ENCODE measurements at places on chromosomes 4 and X.
A peak's percentile ranks its signal among the peaks of the same experiment; 100 is the strongest.

DNA sequence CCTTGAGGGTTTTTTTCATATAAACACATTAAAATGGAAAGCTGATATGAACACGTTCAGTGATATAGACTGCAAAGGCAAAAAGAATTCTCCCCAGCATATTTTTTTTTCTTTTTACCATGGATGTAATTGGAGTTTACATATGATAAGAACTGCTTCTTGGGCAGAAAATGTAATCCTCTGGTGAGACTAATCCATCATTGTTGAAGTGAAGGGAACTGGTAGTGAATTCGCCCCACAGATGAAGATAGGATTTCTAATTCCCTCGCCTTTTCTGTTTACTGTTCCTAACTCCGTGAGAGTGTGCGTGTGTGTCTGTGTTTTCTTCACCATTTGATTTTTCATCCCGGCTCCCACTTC is 88.9 kb downstream of the GPR143 start:
- DNase-seq: no peak

DNA sequence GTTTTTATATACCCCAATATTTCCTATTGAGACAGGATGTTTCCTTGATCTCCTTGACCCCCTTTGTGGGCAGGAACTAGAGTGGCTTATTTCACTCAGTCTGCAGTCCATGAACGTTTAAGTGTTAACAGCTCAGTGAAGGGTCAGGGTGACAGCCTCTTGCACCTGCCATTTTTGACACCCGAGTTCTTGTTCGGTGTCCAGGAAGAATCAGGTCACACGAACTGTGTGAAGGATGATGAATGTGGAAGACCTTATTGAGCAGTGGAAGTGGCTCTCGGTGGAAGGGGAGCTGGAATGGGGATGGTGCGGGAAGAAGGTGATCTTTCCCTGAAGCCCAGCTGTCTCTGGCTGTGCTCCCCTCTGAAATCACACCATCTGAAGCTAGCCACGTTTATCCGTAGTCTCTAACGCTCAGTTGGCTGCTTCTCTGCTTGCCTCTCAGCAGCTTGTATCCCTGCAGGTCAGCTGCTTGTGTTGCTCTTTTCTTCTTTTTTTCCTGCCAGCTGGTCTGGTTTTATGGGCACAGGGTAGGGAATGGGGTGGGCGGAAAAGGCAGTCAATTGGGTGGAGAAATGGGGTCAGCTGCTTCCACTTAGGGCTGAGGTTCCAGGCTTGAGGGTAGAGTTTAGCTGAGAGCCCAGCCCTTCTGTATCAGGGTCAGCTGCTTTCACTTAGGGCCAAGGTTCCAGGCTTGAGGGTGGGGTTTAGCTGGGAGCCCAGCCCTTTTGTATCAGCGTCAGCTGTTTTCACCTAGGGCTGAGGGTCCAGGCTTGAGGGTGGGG is 29.0 kb upstream of the CCNG2 start:
- no peak for DNase-seq

DNA sequence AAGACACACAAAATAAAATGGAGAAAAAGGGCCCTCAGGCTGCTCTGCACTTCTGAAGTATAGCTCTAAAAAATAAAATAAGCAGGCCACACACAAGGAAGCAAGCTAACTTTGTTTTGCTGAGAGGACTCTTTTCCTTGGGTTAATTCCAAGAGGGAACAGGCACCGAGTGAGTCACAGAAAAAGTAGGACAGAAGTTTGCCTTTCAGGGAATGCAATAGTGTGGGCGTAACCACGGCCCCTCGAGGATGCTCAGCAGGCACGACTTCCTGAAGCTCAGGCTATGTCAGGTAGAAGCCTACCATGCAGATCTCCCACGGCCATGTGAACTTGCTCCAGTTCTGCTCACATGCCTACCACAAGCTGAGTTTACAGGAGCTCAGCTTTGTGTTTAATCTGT is 22.1 kb downstream of the PPP1R2C start:
- DNase-seq: no peak

GRCh38 chrX:153487590-153488071 is 7.1 kb upstream of the BGN start:
- DNase-seq: no peak

GRCh38 chr4:3111461-3111860 is 37.0 kb downstream of the HTT start:
- DNase-seq: peak; percentile 43

GRCh38 chr4:36854554-36854953 is 390.0 kb upstream of the NWD2 start:
- DNase-seq: no peak

GRCh38 chr4:153765894-153766293 is 6.1 kb upstream of the RNF175 start:
- DNase-seq: no peak

- no peak for DNase-seq
Measured at GRCh38 chr4:154399259-154399974, 92.2 kb downstream of the DCHS2 start.

- DNase-seq: no peak
Measured at GRCh38 chrX:53073115-53073586, 9.0 kb upstream of the TSPYL2 start.

GRCh38 chr4:18020145-18020670 is 1.3 kb downstream of the LCORL start:
- no peak for DNase-seq

DNA sequence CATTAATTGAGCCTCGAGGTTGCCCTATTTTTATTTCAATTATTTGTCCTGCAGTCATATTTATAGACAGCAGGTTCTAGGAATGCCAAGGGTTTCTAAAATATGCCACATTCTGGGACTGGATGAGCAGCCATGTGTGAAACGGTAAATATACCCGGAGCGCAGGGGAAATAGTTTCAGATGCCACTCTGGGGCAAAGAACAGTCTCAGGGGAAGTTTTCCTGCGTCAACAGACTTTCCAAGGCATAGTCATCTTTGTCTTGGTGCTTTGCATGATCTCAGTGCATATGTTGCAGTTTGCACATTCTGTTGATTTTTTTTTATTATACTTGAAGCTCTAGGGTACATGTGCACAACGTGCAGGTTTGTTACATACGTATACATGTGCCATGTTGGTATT is 71.0 kb downstream of the GPAT3 start:
- no peak for DNase-seq

GRCh38 chr4:154344686-154345085 is 146.9 kb downstream of the DCHS2 start:
- DNase-seq: no peak

DNA sequence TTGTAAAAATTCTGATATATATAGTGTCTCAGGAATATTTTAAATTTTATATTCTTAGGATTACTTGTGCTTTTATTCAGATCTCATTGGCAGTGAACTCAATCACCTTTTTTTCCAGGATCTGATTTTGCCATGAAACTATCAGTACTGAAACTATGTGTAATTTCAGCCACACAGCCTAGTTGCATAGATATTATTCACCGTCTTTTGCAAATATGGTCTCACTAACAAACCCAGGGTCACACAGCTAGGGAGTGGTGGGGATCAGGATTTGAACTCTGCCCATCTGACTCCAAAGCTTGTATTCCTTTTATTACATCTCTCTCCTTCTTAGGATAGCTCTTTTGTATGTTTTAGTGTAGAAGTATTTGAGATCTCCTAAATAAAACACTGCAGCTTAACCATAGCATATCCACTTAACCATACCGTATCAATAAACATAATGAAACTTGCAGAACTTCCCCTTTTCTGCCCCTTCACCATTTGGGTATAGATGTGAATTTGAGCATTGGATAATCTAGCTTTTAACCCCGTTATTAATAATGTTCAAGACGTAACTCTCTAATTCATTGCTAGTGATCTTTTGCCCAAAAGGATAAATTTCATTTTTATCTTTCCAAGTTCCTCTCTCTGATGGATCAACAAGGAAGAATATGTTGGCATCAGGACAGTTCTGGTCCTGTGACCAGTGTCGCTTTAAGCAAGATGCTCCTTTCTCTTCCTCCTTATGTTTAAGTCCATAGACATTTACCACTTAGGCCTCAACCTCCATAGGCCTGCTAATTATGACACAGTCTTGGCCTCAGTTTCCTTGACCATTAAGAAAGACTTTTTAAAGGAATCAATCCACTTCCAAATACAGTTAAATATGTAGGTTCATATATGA is 74.6 kb downstream of the RAPGEF2 start:
- DNase-seq: no peak

GRCh38 chr4:139266583-139267257 is 13.3 kb downstream of the MGARP start:
- DNase-seq: no peak

DNA sequence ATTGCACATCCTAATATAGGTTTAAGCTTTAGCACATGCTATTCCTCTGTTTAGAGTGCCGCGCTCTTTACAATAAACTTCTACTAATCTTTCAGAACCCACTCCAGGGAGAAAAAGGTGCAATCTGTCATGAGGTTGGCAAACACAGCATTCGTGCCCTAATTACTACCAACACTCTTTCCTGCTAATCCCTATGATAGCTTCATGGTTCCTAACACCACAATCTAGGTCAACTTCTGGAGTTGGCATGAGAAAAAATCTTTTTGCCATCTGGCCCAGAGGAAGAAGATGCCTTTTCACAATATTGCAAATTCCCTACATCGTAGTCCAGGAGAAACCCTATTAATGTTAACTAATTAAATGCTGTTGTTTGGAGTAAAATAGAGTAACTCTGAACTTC is 39.6 kb downstream of the TMA16 start:
- DNase-seq: no peak

DNA sequence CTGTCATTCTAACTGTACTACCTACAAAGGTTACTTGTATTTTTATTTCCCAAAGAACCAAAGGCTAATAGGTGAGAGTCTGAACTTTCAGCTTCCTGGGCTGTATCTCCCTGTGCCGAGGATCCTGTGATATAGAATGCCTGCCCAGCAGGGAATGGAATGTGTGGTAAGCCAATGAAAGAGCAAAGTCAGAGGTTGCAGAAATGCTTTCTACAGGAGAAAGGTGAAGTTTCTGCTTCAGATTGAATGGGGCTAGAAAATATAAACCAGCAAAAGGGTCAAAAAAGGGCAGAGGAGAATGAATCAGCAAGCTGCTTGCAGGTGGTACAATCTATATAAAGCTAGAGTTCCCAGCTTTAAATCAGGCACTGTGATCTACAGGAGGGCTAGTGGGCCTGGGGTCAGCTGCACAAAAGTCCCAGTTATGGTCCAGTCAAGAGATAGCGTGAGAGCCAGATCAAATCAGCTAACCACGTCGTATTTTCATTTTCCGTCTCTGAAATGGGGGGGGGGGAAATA is 146.1 kb downstream of the DCTD start:
- DNase-seq: no peak

DNA sequence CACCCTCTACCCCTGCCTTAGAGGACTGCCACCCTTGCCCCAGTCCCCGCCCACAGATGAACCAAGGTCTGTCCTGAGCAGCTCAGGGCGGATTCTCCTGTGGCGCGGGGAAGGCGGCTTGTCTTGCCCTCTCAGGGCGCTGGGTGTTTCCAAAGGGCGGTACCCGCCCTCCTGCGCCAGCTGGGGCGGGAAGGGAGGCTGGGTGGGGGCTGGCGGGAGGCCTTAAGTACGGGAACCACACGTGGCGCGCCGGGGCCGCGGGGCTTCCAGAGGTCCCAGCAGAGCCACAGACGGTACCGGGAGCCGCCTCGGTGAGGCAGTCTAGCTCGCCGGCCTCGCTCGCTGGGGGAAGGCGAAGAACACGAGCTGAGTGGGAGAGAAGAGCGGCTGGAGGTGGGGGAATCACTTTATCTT is 361.1 kb downstream of the MID1IP1 start:
- no peak for DNase-seq

DNA sequence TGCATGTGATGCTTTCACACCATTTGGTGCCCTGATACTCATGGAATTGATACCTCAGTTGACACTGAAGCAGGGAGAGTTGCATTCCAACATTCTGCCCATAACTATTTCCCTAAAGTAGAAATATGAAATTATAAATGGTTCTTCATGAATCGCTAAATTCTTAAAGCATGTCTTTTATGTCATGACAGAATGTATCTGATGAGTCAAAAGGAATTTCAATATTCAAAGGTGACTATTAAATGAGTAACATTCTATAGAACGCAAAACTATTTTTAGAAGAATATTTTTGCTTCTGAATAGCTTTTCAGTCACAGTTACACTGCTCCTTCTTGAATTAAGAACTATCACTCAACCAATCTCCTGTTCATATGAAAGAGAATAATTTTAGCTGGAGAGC is 152.8 kb downstream of the ADGRA3 start:
- DNase-seq: no peak

- DNase-seq: no peak
Measured at GRCh38 chrX:131779306-131779705, 235.4 kb downstream of the OR13H1 start.

DNA sequence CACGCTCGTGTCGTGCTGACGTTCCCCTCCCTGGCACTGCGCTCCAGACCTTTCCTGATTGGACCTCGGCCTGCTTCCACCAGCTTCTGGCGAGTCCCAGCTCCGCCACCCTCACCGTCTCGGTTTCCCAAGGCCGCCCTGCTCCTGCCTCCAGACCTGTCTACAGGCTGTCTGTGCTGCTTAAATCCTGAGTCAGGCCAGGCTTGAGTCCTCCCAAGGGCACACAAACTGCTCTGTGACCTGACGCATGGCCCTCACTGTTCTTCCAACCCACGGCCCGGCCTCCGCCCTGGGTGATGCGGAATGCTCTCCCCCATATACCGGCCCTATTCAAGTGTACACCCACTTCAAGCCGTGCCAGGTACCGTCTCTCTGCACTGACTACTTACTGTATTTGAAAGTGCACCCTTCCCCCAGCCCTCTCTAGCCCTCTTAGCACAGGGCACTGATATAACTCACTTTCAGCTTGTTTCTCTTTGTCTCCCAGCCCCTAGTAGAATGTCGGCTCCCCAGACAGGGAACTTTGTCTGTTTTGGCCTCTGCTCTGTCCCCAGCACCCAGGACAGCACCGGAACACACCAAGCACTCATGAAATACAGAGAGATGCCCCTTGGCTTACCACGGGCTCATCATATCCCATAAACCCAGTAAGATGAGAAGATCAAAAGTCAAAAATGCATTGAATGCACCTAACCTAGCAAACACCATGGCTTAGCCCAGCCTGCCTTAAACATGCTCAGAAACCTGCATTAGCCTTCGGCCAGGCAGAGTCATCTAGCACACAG is 63.1 kb upstream of the AFAP1 start:
- no peak for DNase-seq

DNA sequence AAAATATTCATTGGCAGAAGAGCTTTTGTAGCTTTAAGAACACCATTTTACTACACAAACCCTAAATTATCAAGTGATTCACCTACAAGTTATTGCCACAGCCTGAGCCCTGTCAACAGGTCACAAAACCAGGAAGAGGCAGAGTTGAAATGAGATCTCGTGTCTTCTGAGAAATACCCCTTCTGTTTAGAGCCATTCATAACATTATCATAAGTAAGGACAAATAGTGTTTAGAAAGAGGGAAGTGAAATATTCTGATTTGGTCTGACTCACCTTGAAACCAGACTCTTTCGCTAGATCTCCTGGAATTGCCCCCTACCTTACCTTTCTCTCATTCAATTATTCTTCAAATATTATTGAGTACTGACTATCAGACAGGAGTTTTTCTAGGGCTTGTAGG is 5.9 kb downstream of the ETDB start:
- no peak for DNase-seq

- no peak for DNase-seq
Measured at GRCh38 chr4:47415719-47416118, 47.8 kb downstream of the COMMD8 start.
